ENCODE measurements at places on chromosomes 11 and 22. TPM values are rescaled to one million over a fixed set of nuclear protein-coding genes. Genes with fewer than 3 reads are reported as not detected.
A peak's percentile ranks its signal among the peaks of the same experiment; 100 is the strongest.

DNA sequence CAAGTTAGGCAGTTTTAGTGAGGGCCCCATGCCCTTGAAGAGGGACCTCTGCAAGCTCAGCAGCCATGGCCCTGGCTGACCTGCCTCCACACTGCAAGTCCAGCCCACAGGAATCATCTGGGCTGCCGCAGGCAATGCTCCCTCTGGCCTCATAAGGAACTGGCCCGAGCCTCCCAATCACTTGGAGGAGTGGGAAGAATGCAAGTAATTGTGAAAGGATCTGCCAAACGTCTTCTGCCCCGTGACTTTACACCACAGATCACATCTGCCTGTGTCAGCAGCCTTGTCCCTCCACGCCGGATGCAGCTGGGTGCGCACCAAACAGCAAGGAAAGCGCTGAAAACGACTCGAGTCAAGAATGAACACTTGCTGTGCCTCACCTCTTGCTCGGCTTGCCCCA lies 23.8 kb downstream of the OPCML start:
- no peak for DNase-seq

DNA sequence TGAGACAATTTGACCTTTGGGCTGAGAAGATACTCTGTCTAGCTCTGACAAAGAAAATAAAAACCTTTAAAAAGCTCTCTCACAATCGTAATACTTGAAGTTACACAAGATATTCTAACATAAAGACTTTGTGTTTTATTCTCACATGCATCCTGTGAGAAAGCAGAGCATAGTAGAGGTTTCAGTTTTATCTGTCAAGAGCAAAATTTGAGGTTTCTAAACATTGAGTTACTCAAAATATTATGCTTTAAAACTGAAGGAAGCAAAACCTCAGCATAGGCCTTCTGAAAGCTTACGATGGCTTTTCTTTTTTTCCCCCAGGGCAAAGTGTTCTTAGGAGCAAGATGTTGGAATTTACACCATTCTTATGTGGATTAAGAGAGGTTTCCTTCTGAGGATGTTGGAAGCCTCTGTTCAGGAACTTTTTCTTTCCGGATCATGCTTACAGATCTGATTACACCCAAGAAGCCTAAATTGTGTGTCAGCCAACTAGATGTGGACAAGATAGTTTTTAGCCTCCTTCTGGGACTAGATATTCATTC lies 15.0 kb upstream of the OR51M1 start:
- no peak for DNase-seq

DNA sequence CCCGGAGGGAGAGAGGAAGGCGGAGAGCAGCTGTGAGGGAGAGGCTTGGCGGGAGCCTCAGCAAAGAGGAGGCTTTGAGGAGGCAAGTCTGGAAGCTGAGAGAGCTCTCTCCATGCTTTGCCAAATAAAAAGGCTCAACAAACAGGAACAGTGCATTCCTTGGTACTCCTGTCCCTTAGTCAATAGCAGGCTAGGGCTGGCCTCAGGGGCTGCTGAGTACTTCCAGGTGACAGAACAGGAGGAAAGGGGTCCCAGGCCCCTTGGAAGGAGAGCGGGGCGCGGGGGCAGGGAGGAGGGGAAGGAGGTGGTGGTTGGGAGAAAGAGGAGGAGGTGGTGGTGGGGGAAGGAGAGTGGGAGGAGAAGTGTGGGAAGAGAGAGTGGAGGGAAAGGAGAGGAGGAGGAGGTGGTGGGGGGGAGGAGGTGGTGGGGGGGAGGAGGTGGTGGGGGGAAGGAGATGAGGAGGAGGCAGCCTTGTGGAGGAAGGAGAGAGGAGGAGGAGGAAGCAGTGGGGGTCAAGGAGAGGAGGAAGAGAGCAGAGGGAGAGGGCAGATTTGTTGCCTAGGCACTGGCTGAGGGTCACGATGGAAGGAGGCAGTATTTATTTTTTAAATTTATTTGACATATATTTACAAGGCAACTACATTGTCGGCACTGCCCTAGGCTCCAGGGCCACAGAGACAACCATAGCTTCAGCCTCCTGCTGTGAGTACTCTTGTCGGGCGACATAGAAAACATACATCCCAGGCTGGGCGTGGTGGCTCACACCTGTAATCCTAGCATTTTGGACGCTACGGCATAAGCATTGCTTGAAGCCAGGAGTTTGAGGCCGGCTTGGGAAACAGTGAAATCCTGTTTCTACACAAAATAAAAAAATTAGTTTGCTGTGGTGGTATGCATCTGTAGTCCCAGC lies 74.2 kb upstream of the ZBED5 start:
- no peak for DNase-seq

GRCh38 chr22:28139961-28140360 lies 220.9 kb upstream of the PITPNB start:
- DNase-seq, result peak; percentile 96

The PIWIL4 gene
- 0.75 TPM for total RNA-seq

GRCh38 chr22:42419243-42419881 lies 12.8 kb downstream of the NFAM1 start:
- no peak for DNase-seq

- no peak for DNase-seq
Observed at GRCh38 chr11:60951904-60952741, at the start of gene SLC15A3. TSS of gene SLC15A3 (minus strand) at chr11:60952176. CDS start at chr11:60951551, 625 bp downstream.

The PGA5 gene
- 0.79 TPM for total RNA-seq

DNA sequence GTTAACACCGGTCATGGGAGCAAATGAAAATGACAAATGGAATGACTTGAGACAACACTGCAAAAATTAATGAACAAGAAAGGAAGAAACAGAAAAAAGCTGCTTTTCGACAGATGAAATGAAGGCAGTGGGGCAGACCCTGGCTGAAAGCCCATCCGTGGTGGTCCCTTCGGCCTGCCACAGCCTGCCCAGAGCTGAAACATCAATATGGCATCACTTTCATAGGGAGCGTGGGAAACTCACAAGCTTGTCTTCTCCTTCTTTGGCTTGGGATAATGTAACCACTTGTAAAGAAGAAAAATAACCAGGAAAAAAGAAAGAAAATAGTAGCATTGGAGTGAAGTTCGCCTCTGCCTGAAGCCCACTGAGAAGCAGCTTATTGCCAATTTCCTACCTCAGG lies 78.8 kb downstream of the CTTN start:
- DNase-seq, result no peak

The SLC43A3 gene
- 13.3 TPM for total RNA-seq

DNA sequence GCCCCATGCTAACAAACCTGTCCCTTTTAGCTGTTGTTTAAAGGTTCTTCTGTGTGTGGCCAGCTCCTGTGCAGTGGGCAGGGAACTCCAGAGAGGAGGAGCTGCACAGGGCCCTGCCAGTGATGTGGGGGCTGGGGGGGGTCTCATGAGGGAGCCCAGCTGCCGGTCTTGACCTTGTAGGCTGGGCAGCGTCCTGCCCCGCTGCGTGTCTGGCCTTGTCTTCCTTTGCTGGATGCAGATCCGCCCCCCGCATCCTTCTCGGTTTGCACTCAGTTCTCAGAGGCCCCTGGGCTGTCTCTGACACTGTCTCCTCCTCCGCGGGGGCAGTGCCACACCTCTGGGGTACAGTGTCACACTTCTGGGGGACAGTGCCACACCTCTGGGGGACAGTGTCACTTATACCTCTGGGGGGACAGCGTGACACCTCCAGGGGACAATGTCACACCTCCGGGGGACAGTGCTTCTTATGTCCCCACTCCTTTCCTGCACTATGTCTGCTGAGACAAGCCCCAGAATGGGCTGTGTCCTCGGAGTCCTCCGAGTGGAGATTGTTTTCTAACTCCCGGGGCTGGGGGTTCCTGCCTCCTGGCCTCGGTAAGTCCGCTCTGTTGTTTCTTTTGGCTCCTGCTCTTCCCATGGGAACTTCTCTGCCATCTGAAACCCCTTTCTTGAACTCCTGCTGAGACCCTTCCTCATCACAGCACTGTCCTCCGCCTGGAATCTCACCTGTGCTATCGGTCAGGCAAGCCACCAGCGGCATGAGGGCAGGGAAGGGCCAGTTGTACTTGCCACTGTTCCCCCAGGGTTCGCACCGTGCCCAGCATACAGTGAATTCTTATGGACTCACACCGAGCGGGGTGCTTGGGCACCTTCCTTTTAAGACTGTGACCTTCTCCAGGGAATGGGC lies 788.3 kb downstream of the TBC1D22A start:
- DNase-seq, result no peak

DNA sequence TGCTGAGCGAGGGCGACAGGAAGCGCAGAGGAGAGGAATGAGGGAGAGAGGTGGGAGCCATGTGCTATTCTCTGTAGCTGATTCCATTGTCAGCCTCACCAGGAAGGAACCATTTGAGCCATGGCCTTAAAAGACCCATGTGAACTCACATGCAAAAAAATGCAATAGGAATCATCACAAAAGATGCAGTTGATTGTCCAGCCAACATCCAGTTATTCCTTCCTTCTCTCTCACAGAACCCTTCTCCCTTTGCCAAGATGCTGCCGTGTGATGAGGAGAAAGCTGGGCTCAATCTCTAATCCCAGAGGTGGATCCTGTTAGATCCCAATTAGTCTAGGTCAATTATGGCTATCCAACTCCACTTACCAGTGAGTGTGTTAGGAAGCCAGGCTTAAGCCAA lies 58.2 kb upstream of the RRAS2 start:
- no peak for DNase-seq

DNA sequence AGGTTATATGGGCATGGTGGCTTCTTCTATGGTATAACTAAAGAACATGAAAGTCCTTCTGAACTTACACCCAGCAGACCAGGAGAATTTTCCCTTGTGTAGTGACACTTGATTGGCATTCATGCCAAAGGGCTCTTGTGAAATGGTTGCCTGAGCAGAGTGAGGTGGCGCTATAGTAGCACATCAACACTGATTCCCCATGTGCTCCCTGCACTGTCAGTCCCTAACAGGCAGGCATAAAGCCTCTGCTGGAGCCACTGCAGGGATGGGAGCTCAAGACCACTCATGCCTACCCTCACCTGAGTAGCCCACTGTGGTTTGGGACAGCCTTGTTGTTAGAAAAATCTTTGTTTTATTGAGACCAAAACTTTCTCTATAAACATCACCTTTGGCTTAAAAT lies 92.6 kb upstream of the LIN7C start:
- DNase-seq, result no peak

DNA sequence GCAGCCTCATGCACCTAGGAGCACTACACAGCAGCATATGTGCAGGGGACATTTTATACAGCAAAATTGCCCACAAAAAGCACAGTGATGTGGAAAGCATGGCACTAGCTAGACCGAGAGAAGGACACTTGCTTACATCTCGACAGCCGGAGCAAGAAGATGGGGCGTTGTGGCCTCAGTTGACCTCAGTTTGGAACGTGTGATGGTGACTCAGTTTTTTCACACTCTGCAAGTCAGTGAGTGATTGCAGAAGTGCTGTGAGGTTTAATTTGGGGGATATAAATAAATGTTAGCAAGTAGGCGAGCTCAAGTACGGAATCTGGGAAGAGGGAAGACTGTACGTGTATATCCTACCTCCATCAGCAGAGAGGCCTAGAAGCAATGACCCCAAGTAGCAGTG lies 23.3 kb downstream of the LRP5 start:
- DNase-seq, result no peak

DNA sequence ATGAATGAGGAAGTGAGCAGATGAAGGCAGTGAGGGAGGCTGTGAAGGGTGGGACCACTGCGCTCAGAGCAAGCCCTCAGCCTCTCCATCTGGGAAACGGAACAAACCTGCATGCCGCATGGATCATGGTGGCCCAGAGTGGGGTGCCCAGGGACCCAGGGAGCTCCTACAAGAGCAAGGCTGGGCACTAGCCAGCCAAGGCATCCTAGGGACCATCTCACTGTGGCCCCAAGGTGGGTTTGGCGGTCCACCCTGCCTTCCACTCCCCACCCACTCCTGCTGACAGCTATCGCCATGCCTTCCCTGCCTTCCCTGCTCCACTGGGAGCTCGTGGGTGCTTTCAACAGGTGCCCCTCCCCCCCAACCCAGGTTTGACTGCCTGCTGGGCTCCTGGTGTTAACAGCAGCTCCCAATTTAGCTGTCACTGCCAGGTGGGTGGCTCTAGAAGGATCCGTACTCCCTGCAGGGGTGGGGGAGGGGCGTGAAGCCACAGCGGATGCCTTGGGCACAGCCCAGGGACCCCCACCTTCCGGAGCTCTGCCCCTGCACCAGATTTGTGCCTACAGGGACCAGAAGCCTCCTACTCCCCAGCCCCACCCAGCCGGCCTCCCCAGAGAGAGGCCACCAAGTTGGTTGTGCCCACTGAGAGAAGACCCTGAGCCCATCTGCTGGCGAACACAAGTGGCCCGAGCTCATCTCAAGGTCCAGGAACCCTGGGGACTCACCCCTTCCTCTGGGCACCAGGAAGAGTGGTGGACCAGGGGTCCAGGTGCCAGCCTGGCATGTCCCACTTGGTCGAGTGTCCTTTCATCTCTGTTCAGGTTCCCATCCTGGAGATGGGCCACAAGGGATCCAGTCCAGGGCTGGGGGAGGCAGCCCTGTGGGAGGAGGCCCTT lies 29.7 kb upstream of the PRODH start:
- DNase-seq, result no peak

- peak; percentile 61 for DNase-seq
Observed at GRCh38 chr11:113048820-113049768, 87.9 kb downstream of the NCAM1 start.

DNA sequence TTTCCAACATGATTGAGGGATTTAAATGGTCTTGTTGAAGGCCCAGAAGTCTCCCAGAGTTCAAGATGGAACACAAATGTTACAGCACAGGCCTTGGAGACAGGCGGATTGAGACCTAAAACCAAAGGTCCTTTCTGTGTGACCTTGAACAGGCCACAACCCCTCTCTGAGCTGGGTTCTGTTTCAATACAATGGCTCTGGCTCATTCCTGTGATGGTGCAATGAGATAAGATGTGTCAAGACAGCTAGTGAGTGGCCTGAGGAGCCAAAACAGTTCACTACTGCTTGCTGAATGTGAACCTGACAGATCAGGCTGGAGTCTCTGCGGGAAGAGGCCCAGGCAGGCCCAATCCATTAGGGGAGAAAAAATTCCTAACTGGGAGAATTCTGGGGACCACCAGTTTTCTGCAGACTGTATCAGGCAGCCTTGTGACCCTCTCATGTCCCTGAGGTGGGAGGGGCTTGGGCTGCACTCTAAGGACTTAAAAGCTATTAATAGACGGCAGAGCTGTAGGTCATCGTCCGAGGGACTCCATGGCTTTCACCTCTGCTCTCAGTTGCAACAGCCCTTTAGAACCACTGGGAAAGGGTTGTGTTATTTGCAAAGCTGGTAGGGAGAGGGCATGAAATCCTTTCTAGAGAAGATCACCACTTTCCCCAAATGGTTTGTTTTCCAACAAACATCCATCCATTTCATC lies 126.1 kb upstream of the TEAD1 start:
- no peak for DNase-seq

DNA sequence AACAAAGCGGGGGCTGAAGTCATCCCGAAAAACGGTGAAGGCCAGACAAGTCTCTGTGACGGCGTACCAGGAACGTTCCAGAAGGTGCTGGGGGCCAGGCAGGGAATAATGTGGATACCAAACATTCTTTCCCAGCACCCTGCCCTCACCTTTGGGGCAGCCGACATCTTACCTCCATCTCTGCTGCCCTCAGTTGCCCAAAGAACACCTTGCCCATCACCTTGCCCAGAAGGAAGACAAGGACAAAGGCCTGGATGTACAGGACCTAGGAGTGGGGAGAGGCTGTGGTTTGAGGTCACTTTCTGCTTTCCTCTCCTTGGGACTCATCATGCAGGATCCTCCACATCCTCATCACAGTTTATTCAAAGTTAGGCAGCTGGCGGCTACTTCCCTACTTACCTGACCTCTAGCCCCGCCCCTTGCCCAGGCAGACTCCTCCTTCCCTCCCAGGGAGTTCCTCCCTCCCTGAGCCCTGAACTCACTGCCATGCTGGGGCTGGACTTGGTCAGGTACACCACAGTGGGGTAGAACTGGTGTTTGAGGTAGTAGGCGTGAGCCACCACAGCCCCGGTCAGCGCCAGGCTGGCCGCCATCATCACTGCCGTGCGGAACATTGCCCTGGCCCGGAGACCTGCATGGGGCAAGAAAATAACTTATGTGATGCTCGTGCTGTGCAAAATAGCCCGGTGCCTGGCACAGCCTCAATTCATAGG lies 1.2 kb downstream of the SYVN1 start:
- no peak for DNase-seq

The TST gene
- 32.2 TPM for total RNA-seq
